Bronchial epithelial cell (primary cell): ENCODE measurements at places on chromosomes 5 and 9.

- no peak for DNase-seq
Observed at GRCh38 chr5:83956386-83956785, 235.7 kb upstream of the HAPLN1 start.

GRCh38 chr5:130222573-130222972, 318.3 kb downstream of the CHSY3 start:
- peak; percentile 58 for DNase-seq

DNA sequence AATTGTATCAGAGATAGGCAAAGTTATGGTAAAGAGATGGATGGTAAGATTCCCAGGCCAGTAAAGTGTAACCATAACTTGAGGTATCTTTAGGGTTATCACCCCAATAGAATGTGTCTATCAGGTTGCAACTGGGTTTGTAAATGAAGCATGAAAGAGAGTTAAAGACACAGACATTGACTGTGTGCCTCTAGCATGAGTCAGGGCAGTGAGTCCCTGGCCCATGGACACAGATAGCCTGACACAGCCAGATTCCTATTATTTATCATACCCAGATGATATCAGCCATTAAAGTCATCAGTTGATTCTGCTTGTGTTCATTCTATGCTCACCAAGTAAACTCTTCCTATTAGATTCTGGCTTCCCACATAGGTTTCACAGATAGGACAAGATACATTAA, 33.5 kb upstream of the SNAPC3 start:
- DNase-seq, result peak; percentile 10

GRCh38 chr9:81146684-81147337, 542.5 kb downstream of the TLE1 start:
- peak; percentile 90 for DNase-seq

DNA sequence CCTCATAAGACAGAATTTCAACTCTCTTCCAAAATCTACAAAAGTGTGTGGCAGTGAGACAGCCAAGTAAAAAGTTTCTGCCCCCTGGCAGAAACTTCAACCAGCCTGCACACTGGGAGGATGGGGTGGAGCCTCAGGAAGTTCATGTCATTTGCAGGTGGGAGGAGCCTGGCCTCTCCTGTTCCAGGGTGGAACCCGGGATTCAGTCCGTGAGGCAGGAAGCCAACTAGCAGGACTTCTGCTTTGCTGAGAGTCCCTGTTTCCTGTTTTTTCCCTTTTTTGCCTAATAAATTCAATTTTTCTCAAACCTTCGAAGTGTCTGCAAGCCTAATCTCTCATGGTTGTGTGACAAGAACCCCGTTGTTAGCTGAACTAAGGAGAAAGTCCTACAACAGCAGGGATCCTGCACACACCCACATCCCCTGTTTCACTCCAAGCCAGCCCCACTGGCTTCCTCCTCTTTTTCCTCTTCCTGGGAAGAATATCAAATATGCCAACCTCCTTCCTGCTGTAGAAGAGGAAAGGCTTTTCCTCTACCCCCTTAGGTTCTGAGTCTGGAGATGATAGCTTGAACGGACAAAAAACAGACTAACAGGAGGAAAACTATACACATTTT, 69.3 kb downstream of the ALDH7A1 start:
- peak; percentile 48 for DNase-seq

- DNase-seq, result peak; percentile 2
Observed at GRCh38 chr5:146388386-146388785, 49.7 kb downstream of the POU4F3 start.

GRCh38 chr5:69024241-69024651, 69.6 kb upstream of the SLC30A5 start:
- DNase-seq, result peak; percentile 58

DNA sequence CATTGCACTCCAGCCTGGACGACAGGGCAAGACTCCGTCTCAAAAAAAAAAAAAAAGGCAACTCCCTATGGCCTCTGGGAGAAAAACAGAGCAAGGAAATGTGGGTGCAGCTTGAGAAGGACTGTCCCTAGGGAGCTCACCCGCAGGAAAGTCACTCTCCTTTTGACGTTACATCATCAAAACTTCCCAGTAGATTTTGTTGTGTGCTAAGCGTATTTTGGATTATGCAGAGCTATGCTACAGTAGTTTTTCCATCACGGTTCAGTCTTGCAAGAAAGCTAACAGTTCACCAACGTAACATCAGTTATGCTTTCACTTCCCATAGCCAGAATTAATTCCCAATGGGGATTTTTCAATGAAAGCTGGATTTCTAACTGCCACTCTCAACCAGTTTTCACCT, 138.8 kb downstream of the HSD17B3 start:
- no peak for DNase-seq

DNA sequence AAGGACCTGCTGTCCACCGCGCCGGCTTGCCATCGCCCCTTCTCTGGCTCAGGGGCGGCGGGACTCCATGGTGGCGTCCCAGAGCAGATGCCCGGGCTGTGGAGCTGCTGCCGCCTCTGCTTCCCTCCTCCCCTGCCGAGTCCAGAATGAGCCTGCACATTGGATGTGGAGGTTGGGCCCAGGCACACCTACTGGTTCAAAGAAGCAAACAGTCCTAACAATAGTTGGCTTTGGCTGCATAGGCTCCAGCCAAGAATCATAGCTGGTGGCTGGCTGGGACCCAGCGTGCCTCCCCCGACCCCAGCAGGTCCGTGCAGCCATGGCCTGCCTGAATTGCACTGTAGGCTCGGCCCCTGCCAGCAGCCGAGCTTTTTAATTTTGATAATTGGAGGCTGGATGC, 25.8 kb downstream of the ADAMTSL2 start:
- DNase-seq, result no peak

- DNase-seq, result peak; percentile 62
Observed at GRCh38 chr5:96293966-96294883, 138.8 kb downstream of the PCSK1 start.

DNA sequence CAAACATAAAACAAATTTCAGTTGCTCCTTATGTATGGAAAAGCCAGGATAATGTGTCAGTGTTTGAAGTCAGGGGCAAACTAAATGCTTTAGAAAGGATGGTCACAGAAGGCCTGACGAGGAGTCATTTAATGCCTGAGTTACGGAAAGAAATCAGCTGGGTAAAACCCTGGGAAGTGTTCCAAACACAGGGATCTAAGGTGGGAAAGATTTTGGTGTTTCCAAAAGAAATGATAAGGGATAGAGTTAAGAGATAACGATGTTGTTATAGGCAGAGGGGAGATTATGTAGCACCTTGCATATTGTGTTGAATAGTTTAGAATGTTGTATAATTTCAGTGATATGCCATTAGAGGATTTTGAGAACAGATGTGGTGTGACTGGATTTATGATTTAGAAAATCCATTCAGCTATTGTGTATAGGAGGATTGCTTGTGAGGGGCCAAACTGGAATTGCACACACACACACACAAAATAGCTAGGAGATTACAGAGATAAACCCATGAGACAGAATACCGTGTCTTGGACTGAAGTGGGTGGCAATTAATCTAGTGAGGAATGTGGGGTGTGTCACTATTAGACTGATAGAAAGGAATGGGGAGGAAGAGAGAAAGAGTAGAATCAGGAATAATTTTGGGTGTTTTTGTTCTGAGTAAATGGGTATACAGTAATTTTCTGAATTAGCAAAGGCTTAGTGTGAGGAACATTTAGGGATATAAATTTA, 274.2 kb upstream of the DAB2 start:
- no peak for DNase-seq

DNA sequence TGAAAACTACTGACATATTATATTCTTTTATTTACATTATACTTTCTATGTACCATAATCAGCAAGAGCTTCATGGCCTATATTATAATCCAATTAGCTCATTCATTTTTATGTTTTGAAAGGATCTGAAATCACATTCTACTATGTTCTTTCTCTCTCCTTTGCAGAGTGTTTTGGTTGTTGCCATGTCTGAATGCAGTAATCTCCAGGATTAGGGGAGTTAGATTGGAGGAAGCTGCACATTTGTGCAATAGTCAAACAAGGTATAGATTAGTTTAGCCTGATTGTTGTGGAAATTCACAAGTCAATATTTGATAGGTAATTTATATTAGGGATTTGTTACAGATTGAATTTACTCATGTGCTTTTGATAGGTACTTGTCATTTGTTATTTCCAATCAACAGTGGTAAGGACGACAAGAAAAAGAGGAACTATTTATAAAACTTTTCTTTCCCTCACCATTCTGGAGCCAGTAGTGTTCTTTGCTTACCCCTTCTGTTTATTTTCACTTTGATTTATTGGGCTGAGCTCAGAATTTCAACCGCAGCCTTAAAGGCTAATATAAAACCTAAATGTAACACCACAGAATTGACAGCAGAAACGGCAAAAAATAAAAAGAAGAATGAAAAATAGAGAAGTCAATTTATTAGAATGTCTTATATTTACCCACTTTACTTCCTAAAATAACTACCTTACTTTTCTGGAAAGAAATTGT, 597.0 kb downstream of the CHSY3 start:
- DNase-seq, result no peak

DNA sequence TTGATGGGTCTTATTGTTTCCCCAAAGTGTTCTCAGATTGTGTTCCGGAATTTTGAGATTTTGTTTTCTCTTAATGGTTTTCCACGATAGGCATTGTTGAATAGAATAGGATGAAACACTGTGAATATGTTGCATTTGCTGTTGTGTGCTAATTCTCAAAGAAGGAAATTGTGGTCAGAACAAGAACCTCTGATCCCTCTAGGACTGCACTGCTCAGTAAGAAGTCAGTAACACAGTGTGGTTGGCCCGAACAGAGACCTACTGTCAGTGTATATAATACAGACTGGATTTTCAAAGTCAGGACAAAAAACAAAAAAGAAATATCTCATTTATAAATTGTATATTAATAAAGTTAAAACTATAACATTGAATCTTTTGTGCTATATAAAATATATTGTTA, 494.8 kb downstream of the MAT2B start:
- no peak for DNase-seq

- no peak for DNase-seq
Observed at GRCh38 chr9:21638104-21638503, 156.0 kb upstream of the IFNE start.

GRCh38 chr9:85142496-85142911, 473.0 kb downstream of the NTRK2 start:
- DNase-seq, result peak; percentile 23

GRCh38 chr5:1100664-1101574, 10.9 kb downstream of the SLC12A7 start:
- no peak for DNase-seq

DNA sequence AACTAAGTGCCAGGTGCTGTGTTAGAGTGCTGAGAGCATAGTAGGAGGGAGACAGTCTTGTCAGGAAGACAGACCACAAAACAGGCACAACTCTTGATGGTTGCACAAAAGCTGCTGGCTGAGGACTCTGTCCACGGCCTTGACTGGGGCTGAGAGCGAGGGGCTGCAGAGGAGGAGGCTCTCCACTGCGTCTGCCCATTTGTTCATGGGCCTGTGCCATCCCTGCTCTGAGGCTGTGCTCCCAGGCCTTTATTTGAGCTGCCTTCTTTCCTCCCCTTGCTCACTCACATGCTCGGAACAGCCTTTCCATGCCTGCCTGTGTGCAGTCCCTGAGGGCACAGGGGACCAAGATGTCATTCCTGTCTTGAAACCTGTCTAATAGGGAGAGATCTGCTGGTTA, 147.8 kb downstream of the CACNA1B start:
- DNase-seq, result no peak

DNA sequence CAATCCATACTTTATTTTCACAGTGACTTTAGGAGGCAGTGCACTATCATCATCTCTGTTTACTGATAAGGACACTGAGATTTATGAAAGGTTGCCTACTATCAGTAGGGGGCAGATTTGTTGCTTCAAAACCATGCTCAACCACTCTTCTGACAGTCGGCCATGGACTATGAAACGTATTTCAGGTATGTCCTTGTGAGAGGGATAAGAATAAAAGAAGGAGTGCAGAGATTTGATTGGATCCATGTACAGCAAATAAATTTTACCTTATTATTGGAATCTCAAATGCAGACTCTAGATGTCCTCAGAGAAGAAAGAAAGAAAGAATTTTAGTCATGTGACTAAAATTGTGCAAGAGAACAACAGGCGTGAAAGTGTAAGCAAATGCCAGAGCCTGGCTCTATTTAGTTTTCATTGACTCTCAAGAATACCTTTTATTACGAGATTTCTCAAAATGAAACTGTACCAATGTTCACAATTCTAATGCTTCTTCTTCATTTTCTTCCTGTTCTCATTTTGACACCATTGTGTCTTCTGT, 296.6 kb upstream of the RASA1 start:
- DNase-seq, result peak; percentile 51

- DNase-seq, result peak; percentile 99
Observed at GRCh38 chr5:74643111-74643562, 2.6 kb upstream of the ENC1 start.

- DNase-seq, result peak; percentile 23
Observed at GRCh38 chr5:82205005-82205404, 73.1 kb downstream of the RPS23 start.

DNA sequence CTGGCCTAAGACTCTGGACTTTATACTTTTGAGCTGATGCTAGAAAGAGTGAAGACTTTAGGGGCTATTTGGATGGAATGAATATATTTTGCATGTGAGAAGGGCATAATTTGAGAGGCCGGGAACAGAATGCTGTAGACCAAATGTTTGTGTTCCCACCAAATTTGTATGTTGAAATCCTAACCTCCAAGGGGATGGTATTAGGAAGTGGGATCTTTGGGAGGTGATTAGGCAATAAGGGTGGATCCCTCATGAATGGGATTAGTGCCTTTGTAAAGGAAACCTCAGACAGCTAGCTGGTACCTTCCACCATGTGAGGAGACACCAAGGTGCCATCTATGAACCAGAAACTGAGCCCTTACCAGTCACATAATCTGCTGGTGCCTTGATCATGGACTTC, 165.1 kb upstream of the S1PR3 start:
- DNase-seq, result no peak

- DNase-seq, result no peak
Observed at GRCh38 chr5:665541-665955, 27.6 kb downstream of the TPPP start.

GRCh38 chr5:71586052-71586940, 844 bp upstream of the MCCC2 start:
- DNase-seq, result no peak

GRCh38 chr9:22035591-22036011, 26.5 kb upstream of the CDKN2B start:
- no peak for DNase-seq

DNA sequence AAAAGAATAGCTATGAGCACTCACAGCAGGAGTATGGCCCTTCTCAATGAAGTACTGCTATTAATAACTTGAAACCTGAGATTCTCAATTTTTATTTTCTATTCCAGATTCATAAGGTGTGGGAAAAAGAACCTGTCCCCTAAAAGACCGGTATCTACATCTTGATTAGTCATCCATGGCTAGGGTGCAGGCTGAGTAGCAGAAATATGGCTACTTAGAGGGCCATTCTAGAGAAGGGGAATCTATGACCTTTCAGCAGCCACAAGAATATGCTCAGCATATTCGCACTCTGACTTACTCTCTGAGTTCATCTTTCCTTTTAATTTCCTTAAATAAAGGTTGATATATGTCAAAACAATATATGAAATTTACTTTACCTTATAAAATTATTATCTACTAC, 27.7 kb downstream of the WDR36 start:
- DNase-seq, result no peak
